ENCODE measurements at places on chromosomes 1 and 21.
A peak's percentile ranks its signal among the peaks of the same experiment; 100 is the strongest.

GRCh38 chr1:224745924-224746323 lies 129.8 kb downstream of the CNIH3 start:
- DNase-seq = no peak

DNA sequence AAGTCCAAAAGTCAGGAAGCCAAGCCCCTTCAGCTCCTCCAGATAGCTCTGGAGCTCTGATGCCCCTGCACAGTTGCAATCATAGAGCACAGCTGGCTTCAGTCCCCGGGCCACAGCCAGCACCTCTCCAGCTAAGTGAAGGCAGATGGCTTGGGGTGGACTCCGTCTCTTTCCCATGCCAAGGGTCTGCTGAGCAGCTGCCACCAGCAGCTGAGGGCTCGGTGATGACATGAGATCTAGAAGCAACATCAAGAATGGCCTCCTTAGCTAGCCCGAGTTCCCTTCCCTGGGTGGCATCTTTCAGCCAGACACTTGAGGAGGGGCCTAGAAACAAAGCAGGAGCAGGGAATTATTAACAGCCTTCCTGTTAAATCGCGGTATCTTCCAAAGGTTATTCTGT lies 973 bp downstream of the C1orf74 start:
- no peak for DNase-seq

DNA sequence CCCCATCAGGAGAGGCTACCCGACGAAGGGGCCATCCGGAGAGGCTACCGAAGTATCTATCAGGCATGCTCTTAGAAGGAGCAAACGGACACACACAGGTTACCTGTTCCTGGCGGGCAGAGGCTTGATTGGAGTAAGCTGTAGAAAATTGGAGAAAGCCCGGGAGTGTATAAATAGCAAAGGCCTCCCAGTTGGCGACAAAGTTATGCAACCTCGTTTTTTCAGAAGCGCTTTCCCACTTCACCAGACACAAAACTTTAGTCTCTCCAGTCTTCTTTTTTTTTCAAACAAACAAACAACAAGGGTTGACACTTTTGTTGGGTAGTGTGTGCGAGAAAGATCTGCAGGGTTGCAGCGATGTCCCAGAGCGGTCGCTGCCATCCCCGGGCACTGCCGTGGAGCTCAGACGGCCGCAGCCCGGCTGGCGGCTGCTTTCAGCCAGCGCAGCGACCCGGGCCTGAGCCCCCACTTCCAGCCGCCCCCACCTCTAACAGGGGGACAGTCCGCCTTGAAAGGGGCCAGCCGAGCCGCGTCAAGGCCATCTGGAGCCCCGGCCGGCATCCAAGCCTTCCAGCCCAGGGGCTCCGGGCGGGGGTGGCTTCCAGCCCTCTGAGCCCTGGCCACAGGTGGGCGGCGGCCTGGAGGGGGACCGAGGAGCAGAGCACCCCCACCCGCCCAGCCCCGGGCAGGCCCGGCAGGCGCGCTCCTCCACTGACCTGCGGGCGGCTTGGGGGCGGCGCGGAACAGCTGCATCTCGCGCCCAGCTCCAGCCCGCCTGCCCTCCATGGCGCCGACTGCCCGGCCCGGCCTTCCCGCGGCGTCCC lies 616 bp downstream of the MCOLN3 start:
- peak; percentile 13 for DNase-seq

DNA sequence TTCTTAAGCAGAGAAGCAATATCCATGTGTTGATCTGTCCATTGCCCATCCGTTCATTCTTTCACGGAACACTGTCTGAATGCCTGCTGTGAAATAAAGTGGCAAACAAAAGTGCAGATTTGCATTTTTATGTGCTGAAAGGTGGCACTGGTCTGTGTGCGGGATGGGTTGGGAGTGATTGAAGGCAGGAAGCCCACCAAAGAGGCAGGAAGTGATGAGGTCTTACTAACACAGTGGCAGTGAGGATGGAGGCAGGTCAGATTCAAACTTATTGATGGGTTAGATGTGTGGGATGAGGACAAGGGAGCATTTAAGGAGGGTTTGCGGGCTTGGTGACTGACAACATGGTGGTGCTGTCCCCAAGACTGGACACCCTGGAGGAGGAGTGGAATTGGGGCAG lies 8.3 kb downstream of the PTPRF start:
- no peak for DNase-seq

GRCh38 chr21:33302796-33303195 lies 22.0 kb upstream of the IFNAR1 start:
- no peak for DNase-seq

DNA sequence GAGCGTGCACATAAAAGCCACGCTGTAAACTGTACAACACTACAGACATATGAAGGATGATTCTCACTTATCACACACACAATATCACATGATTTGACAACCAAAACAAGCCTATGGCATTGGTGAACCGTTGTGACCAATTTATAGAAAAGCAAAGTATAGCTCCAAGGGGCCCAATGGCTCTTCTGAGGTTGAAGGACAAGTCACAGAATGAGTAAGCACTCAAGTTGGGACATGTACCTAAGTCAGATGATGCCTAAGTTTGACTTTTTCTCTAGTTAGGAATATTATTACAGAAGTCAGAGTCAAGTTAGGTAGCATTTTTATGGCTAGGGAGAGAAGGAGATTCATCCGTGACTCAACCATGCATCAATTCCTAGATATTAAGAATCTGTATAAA lies 45.7 kb downstream of the PLPP3 start:
- no peak for DNase-seq

- no peak for DNase-seq
These were observed 33.0 kb downstream of the QSOX1 start for GRCh38 chr1:180187626-180188025.

DNA sequence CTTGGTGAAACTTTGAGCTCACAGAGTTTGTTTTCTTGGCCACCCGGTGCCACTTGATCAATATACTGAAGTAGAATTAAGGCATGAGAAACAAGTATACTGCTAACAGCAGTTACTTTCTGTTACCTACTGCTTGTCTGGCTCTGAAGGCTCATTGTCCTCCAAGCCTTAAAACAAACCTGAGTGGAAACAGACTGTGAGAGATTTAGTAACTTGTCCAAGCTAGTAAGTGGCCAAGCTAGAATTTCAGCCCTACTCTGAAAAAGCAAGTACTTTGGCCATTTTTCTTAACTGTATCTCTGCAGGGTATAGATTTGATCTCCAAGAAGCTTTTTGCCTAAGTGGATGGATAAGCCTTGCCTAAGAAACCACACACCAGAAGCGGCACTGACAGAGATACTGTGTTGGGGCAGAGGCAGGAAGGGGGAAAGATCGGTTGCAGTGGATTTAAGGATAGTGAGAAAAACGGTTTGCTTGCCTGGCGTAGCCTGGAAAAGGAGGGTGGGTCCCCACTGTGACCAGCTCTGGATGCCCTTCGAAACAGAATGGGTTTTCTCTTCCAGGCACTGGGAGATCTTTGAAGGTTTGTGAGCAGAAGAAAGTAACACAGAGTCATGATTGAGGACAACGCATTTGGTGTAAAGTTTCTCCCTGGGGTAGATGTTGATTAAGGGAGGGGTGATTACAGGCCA lies 2.1 kb upstream of the MACO1 start:
- DNase-seq = no peak

GRCh38 chr1:112618114-112618720 lies 724 bp downstream of the ST7L start:
- DNase-seq = no peak

DNA sequence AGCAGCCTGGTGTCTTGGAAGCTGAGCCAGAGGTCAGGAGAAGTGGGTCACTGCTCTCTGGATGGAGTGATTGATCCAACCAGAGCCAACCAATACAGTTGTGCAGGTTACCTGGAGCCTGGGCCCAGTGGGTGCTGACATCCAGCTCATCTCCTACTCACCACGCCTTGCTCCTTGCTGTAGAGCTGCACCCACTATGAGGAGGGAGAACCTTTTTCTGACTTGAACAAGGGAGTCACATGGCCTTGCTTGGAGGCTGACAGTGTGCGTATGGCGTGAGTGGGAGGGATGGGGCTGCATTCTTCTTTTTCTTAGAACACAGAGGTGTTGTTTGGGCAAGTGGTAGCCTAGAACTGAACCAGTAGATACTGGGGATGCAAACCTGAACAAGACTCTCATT lies 201.1 kb upstream of the LMO4 start:
- no peak for DNase-seq
